Omental fat pad (tissue), 4 donors: ENCODE measurements at places on chromosomes 11 and 22. TPM values are rescaled to one million over a fixed set of nuclear protein-coding genes. Genes with fewer than 3 reads are reported as not detected.

The ARHGAP8 gene
- total RNA-seq, result 2.2 TPM

The PRR5 gene
- 34.2 TPM for total RNA-seq

The FERMT3 gene
- 51.7 TPM for total RNA-seq

The POU2AF1 gene
- not detected for total RNA-seq

The GTSE1 gene
- total RNA-seq, result 2.5 TPM

The PRR5L gene
- 9.2 TPM for total RNA-seq

The LSP1 gene
- total RNA-seq, result 71.2 TPM

The SNAP29 gene
- total RNA-seq, result 17.2 TPM

The RTCB gene
- 56.1 TPM for total RNA-seq

The SELENOO gene
- 31.1 TPM for total RNA-seq

The LGALS1 gene
- 2,934 TPM for total RNA-seq

The MPZL3 gene
- 2.4 TPM for total RNA-seq

The CASP5 gene
- not detected for total RNA-seq

The DTX4 gene
- total RNA-seq, result 12.0 TPM

The FREY1 gene
- not detected for total RNA-seq

The C11orf97 gene
- total RNA-seq, result not detected

The OR6T1 gene
- total RNA-seq, result not detected

The OR51B6 gene
- not detected for total RNA-seq

The OR10D3 gene
- total RNA-seq, result not detected

The MFRP gene
- total RNA-seq, result not detected

The PHLDB1 gene
- 163 TPM for total RNA-seq

The PARVA gene
- total RNA-seq, result 164 TPM

The PDE3B gene
- 83.7 TPM for total RNA-seq

The CACNA1I gene
- total RNA-seq, result 0.09 TPM

The RFPL3 gene
- not detected for total RNA-seq

The DNAJB7 gene
- total RNA-seq, result not detected
